Daoy (cell line): ENCODE measurements at places on chromosomes 4 and X. TPM values are rescaled to one million over a fixed set of nuclear protein-coding genes. Genes with fewer than 3 reads are reported as not detected.

Gene IRS4
- 0.03 TPM in 1 of 2 replicates, not detected in the other for total RNA-seq

DNA sequence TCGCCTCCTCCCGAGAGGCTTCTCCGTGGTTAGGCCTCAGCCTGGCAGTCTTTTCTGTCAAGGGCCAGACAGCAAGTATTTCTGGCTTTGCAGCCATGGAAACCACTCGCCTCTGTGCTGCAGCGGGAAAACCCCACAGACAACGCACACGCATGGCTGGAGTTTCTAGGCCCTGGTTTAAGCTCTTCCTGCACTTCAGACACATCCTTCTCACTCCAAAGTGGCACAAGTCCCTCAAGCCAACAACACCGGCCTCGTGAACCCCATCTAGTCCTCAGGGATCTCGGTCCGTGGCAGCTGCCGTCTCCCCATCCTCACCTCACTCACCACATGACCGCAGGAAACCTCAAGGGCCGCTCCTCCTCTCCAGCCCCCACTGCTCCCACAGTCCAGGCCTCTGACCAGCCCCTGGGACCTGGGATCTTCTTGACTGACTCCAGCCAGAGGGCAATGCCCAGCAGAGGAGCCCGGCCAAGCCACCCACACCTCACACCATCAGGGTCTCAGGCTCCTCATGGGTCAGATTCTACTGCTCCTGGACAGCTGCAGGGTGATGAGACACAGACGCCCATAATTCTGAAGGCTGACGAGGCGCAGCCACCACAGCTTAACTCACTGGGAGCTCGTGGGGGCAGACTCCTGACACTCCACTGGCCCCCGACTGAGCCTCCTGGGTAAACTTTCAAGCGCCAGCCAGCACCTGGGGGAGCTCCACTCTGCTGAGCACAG lies 21.7 kb downstream of the LETM1 start:
- DNase-seq, result no peak

DNA sequence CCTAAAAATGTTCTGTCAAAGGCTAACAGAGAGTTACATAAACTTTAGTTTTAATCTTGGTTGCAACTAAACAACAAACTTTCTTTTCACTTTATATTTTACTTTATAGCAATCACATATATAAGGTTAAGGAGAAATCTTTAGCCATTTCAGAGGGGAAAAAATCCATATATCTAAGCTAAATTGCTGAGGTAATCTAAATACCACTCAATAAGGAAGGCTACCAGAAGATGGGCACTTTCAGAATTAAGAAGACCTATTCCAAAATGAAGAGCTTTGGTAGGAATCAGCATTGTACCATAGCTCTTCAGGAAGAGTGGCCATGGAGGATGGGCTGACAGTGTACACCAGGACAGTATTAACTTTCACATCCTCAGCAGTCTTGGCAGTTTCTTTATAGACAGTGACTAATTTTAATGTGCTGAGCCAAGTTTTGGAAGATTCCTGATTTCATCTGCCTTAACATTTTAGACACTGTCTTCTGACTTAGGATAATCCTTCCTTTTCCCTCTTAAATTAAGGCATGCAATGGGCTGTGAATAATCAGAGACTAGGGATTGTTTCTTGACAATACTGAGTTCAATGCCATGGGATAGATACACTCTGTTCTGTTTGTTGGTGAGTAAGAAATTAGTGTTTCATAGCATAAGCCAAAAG lies 7.1 kb downstream of the FAT4 start:
- DNase-seq, result peak; percentile 8

- DNase-seq, result no peak
Observed at GRCh38 chr4:128716338-128716737, 93.2 kb upstream of the JADE1 start.

DNA sequence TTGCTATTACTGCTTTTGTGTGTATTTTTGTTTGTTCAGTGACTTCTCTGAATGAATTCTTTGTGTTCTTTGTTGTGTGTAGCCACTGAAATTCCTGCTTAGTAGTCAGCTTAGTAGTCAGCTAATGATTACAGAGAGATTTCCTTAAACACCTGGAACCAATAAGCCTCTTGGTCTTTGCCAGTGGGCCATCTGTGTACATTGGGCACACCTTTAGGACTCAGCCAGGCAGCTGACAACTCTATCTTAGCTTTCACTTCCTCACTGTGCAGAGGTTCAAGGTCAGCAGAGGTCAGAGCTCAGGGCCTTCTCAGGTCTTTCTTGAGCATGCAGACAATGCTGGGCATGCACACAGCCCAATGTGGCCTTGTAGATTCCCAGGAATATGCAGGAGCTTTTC lies 59.3 kb downstream of the RWDD4 start:
- DNase-seq, result no peak

GRCh38 chr4:116020141-116020722 lies 906.8 kb upstream of the NDST4 start:
- DNase-seq, result no peak

- peak; percentile 76 for DNase-seq
Observed at GRCh38 chr4:5638316-5638715, 70.0 kb downstream of the EVC2 start.

DNA sequence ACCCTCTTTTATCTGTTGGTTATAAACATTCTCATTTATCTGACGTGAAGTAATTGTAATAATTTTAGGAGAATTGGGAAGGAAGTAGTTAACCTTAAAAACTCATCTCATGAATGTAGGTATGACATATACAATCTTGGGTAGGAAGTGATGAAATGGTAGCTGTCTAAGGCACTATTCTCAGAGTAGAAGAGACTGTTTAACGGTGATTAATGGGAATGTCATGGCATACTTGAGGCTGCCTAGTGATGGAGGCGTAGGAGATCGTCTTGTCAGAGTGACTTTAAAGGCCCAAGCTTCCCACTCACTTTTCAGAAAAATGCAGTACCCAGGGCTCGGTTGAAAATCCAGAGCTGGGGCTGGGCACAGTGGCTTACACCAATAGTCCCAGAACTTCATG lies 19.4 kb upstream of the AGA start:
- DNase-seq, result no peak
